NCI-H1092 (cell line): ENCODE measurements at places on chromosomes 2 and 18.

DNA sequence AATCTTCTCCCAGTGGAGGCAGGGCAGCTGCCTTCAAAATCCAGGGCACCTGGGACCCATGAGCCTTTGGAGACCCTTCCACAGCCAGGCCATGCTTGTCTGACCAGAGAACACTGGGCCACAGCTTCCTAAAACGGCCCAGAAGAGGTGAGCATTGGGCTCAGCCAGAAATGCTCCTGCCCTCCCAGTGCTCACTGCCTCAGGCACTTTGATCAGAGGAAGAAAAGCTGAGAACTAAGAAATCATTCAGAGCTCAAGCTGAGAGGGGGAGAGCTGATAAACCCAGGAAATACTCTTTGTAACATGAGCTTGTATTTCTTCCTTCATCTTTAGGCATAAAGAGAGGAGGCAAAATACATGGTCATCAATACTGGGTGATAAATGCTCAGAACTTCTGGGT lies 365.5 kb upstream of the KLHL29 start:
- DNase-seq = no peak

- no peak for DNase-seq
Observed at GRCh38 chr2:241741016-241741415, 6.6 kb downstream of the D2HGDH start.

- no peak for DNase-seq
Observed at GRCh38 chr2:157875641-157876065, 477 bp downstream of the ACVR1 start.

DNA sequence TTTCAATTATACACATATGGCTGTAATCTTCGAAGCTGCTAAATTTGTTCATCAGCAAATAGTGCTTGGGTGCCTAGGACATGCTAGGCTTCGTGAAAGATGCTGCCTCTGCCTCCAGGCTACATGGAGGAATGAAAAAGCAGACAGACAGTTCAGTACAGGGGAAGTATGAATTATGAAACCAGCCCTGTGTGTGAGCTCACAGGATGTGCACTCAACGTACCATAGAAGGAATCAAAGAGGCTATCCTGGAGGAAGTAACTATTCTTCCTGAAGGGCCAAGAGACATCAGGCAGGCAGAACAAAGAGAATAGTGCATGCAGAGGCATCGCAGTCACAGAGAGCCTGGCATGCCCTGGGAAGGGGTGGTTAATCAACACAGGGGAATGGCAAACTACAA lies 61.4 kb downstream of the DYM start:
- no peak for DNase-seq

DNA sequence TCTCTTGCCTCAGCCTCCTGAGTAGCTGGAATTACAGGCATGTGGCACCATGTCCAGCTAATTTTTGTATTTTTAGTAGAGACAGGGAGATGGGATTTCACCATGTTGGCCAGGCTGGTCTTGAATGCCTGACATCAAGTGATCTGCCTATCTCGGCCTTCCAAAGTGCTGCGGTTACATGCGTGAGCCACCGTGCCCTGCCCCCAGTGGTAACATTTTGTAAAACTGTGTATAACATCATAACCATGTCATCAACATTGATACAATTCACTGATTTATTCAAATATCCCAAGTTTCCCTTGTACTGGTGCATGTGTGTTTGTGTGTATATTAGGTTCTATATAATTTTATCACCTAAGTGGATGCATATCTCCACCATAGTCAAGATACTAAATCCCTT lies 70.0 kb downstream of the PDCL3 start:
- no peak for DNase-seq

DNA sequence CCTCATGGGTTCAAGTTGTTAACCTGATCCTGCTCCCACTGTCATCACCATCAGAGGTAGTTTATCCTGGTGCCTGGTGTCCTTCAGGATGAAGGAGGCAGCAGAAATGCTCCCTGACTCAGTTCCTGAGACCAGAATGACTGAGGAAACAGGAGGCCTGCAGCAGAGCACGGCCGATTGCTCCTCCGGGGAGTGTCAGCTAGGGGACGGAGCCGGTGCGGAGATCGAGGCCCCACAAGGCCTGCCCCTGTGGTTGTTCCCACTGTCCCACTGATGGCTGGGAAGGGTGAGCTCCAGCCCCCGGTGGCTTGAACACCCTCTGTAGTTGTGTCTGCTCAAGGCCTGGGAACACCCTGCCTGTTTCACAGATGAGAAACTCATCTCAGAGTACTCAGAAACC lies 45.6 kb downstream of the SH3BP4 start:
- no peak for DNase-seq

DNA sequence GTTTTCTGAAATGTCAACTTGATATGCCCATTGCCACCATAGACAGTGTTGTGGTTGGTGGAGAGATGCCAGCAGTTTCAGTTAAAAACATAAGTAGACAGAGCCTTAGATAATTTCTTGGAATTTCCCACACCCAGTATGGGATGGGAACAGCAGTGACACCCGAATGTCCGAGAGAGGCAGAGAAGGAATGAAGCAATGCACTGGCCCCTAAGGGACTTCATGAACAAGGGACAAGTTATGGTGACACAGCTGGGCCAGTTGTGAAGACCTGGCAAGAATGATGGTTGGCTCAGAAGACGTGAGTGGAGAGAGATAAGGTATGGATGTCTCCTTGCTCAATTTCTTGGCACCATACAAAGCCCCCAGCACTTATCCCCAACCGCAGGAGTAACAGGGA lies 165.2 kb upstream of the APCDD1 start:
- no peak for DNase-seq

- peak; percentile 28 for DNase-seq
Observed at GRCh38 chr18:49813069-49813318, 339 bp downstream of the ACAA2 start.

GRCh38 chr2:211127501-211127900 lies 571.1 kb downstream of the CPS1 start:
- DNase-seq = no peak

DNA sequence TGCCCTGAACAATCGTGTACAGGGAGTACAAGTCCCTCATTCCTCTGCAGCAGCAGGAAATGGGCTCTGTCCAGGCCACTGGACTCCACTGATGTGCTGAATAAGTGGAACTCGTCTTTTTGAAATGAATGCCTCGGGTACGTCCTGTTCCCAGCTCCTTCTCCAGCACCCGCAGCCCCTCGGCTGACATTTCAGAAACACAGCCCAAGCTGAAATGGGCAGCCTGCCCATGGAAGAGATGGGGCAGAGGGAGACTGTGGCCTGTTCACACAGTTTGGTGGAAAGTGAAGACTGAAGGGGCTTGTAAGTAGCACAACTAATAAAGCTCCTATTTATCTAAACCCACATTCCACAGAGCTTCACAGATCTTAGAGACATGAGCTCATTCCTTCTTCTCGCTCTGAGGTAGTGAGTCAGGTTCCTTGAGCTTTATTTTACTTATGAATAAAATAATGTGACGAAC lies 498.6 kb downstream of the TXNL1 start:
- DNase-seq = no peak

DNA sequence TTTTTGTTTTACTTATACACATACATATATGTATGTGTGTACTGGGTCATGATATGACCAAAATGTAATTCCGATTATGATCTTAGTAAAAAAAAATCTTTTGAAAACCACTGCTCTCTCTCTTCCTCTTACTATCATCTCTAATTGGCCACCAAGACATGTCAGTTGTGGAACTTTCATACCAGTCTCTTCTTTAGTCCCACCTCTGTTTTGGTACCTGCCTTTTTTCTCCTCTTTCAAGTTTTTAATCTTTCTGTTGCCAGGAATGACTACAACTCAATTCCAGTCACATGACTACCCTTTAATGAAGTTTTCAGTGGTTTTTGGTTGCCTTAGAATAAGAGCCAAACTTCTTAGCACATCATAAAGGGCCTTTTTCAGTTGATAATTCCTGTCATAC lies 17.1 kb downstream of the RBM44 start:
- DNase-seq = no peak

- DNase-seq = no peak
Observed at GRCh38 chr18:77645170-77645872, 395.7 kb downstream of the GALR1 start.

DNA sequence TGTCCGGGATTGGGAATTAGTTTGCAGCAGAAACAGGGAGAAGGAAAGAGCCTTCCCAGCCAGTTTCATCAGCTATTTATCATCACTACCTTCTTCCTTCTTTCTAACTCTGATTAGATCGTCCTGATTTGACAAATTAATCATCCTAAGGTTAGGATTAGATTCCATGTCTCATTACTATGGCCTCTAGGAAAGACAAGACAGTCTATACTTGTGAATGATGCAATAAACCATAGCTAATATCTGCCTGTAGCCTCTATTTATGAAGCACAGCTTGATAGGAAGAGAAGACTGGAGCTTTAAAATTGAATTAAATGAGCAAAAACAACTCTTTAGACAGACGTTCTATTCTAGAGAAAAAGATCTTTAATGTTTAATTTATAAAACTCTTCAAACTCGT lies 25.2 kb upstream of the FRZB start:
- DNase-seq = no peak

DNA sequence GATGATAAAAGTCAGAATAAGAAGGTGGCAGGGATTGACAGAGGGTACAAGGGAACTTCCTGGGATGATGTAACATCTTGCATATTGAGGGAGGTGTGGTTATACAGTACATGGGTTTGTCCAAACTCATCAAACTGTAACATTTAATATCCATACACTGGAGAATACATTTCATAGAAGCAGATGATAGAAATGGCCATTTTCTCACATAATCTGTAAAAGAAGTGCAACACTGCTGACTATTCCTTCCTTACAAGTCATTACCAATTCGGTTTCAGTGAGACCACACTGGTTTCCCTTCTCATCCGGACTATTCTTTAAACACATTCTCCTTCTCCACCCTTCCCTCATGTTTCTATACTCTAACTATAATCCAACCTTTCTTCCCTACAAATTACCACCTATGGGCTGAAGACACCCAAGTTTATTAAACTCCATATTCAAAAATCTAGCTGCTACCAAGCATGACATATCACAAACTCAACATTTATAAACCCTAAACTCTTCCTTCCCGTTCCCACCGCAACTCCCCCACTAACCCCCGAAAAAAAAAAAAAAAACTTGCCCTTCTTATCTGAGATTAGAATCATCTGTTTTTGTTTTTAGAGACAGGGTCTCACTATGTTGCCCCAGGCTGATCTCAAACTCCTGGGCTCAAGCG lies 1.6 kb downstream of the COX7A2L start:
- no peak for DNase-seq

GRCh38 chr2:120986898-120987650 lies 251.4 kb downstream of the GLI2 start:
- DNase-seq = no peak

DNA sequence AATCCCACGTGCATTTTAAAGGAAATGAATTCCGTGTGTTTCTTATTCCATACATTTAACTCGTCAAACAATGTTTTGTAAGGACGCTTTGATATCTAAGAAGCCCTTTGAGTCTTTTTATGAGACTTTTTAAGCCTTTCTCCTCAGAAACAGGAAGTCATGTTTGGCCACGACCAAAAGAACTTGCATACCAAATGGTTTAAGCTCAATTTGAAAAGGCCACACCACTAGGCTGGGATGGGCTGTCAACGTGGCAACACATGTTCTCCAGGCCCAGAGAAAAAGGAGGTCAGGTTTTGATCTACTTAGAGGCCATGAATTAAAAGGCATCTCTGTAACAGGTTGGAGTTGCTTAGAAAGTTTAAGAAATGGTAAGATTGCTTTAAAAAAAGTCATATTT lies 441.8 kb downstream of the CMPK2 start:
- DNase-seq = no peak

- no peak for DNase-seq
Observed at GRCh38 chr2:113124181-113124961, 3.0 kb upstream of the IL1RN start.

GRCh38 chr2:42118754-42119569 lies 50.2 kb upstream of the EML4 start:
- DNase-seq = no peak

GRCh38 chr2:195413422-195413821 lies 243.6 kb upstream of the SLC39A10 start:
- DNase-seq = no peak
